ENCODE measurements at places on chromosomes 1 and 21.

- no peak for ATAC-seq
Measured at GRCh38 chr1:2928366-2929325, 92.6 kb upstream of the ACTRT2 start.

GRCh38 chr1:29397256-29397590 is 160.9 kb downstream of the PTPRU start:
- no peak for ATAC-seq

DNA sequence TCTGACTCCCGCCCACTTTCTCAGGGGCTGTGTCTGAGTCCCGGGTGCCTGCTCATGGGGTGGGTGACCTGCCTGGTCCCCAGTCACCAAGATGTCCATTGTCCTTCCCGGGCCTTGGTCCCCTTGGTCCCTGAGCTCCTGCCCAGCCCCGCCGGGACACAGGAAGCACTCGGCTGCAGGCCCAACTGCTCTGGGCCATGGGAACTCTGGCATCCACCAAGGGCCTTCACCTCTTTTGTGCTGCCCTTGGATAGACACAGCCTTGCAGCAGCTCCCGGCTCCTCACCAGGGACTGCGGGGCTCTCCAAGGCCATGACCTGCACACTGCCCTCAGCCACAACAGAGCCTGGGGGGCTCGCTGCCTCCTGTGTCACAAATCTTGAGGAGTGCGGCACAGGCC is 22.1 kb upstream of the MX1 start:
- no peak for ATAC-seq

DNA sequence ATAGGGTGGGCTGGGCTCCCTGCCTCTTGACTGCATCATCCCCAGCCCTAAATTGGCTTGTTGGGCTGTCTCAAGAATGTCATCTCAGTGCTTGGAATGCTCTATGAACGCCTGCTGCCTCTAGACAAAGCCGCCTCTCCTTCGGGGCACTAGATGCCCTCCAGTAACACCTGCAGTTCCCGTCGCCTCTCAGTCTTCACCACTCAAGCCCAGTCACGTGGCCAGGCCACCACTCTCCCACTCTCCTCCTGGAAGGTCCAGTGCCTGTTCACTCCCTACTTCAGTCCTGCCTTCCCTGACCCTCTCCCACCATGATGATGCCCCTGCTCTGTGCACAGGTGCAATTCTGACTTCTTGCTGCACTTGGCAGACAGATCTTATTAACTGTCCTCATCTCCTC is 7.0 kb downstream of the TAS1R2 start:
- ATAC-seq: no peak

DNA sequence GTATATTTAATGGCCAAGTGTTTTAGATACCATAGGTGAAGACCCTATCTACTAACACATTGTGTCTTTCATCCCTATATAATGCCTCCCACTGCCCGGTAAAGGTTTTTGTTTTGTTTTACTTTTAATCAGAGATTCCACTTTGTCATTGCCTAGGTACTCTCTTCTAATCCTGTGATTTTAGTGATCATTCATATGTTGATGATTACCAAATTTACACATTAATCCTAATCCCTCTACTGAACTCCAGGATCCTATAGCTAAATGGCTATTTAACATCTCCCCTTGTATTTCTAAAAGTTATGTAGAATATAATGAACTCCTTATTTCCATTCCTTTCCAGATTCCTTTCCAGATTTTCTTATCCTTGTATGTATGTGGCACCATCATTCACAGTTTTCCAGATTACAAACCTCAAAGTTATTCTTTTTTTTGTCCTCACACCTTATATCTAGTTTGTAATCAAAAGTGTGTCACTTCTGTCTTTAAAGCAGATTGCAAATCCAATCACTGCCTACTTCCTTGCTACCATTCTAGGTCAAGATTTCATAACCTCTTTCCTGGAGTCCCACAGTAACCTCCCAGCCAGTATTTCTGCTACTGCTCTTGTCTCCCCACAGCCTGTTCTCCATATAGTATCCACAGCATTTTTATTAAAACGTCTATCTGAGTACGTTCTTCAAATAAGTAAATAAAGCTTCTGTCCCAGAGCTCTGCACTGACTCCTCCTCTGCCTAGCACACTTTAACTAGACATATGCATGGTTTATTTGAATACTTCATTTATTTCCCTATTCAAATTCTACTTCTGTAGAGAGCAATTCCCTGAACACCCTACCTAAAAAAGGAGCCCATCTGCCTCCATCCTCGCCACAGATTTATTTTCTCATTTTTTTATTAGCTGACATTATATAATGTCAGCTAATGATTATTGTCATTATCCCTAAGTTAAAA is 157.8 kb downstream of the KCNT2 start:
- ATAC-seq: no peak

GRCh38 chr21:34707876-34708325 is 39.1 kb downstream of the CLIC6 start:
- ATAC-seq: peak; percentile 93

GRCh38 chr1:162846256-162847212 is 14.4 kb downstream of the CCDC190 start:
- no peak for ATAC-seq

- no peak for ATAC-seq
Measured at GRCh38 chr1:234957330-234958065, 171.1 kb downstream of the TOMM20 start.

GRCh38 chr1:25051504-25051903 is 121.4 kb upstream of the RUNX3 start:
- ATAC-seq: no peak

GRCh38 chr1:205118752-205119151 is 3.0 kb downstream of the RBBP5 start:
- no peak for ATAC-seq

DNA sequence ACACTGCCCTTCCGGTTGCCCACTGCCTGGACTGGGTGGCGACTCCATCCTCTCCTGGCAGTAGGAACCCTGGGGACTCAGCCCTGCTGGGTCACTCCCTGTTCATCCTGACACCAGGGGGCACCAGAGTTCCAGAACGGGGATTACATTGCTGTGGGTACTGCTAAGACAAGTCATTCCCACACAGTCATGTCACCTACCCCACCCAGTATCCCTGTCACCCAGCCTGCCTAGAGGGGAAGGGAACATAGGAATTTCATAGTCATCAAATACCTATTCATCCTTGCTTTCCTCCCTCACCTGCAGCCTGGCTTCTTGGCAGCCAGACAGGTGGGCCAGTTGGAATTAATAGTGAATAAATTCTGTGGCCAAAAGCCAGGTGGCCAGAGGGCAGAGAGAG is 9.8 kb upstream of the SFN start:
- peak; percentile 87 for ATAC-seq

GRCh38 chr1:155648207-155649147 is 38.5 kb downstream of the MSTO1 start:
- no peak for ATAC-seq

DNA sequence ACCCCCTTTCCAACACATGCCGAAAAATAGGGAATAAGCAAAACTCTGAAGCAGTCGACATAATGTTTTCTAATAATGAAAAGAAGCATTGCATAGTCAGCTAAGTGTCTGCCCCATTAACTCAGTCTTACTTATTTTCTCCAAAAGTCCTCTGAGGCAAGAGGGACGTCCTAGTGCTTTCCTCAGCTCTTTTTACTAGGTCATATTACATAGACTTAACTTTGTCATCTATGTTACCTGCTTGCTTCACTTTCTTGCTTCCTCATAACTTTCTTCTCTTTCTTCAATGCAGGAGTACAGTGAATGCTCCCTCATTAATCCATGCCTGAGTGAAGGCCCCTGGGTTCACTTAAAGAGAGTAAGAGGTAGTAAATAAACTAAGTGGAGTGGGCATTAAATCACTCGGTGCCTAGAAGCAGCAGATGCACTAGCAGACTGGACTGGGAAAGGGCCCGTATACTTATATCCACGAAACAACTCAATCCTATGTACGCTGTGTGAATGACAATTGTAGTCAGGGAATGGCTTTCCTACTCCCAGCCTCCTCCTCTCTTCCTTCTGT is 210.5 kb upstream of the SPAG17 start:
- no peak for ATAC-seq

- ATAC-seq: no peak
Measured at GRCh38 chr1:117112047-117112717, 9.4 kb downstream of the TRIM45 start.

DNA sequence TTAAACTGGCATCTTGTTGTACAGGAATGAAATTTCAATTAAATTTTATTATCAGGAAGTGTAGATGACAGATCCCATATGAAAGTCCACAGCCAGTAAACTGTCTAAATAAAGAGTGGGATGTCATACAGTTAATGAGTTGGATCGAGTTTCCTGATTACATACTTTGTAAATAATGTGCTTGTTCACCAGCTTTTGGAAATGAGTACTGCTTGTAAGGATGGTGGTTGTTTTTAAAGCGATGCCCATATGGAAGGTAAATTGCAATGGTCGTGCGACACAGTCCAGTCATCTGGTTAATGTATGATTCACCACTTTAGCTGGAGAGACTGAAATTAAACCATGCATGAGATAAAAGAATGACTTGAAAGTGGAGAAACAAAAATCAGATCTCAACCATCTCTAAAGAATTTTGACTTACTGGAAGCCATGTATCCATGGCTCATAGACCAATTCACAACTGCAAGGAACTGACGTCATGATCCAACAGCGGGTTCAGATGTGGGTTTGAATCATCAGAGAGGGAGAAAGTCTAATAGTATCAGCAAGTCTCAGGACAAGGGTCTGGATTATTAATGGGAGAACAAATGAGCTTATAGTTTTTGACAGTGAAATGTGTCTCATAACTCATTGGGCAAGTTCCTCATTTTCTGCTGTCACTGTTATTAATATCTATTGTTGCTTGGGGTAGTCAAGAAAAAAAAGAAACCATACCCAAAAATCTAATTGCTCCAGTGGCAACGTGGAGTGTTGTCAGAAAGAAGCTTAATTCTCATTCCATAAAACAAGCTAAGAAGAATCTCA is 49.0 kb downstream of the MAP10 start:
- ATAC-seq: no peak

DNA sequence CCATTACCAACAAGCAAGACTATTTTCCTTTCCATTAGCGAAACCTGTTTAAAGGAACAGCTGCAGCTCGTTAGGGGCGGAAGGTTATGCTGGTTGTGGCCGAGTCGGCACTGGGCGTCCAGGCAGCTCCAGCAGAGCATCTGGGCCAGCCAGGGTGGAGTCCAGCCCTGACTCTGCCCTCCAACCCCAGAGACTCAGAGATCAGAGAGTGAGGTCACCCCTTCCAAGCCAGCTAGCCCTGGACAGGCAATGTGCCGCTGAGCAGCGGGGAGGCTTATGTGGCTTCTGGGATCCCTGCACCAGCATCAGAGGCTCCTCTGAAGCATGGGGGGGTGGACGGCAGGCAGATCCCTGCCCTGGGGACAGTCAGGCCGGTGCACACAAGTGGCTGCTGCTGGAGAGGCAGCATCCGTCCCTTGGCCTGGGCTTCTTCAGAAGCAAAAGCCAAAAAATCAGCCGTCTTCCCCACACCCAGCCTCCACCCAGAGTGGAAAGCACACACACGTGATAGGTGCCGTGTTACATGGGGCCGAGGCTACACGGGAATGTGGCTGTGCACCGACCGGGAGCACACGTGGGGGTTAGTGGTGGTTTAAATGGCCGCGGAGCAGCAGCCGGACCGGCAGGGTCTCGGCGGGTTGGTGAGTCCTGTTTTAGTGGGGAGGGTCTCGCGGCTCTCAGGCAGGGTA is 30.1 kb downstream of the SLC66A1 start:
- ATAC-seq: no peak

DNA sequence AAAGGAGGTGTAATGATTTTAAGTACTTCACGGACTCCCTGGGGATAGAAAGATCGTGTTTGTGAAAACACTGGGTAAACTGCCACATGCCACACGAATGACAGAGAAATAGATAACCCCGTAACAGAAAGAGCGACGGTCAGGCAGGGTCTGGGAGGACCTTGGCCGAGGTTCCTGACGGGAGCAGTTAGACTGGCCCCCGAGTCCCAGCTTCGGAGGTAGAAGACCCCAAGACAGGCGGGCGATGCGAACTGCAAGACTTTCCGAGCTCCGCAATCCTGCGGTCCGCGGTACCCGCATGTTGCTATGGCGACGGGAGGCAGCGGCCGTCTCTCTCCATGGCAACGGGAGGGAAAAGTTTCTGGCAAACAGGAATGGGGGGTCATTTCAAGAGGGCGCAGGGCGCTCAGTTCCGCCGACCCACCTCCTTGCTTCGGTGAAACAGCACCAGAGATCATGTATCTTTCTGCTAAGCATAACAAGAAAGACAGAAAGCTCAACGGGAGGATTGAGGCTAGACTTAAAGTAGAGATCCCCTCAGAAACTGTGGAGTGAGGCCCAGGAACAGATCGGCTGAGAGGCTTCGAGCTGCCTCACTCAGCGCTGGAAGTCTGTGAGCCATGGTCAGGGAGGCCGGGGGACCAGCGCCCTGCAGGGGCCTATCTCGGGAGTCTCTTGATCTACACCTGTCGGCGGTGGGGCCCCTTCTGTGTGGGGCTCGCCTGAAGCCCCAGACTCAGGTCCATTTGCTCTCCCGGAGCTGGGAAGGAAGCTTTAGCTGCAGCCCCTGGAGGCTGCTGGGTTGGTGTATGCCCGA is 685 bp upstream of the SYT6 start:
- no peak for ATAC-seq

GRCh38 chr1:44945967-44946366 is 40.4 kb downstream of the EIF2B3 start:
- no peak for ATAC-seq

GRCh38 chr1:65083263-65083896 is 64.6 kb upstream of the AK4 start:
- ATAC-seq: peak; percentile 68

GRCh38 chr1:23097316-23097715 is 71.3 kb downstream of the LUZP1 start:
- no peak for ATAC-seq

- ATAC-seq: no peak
Measured at GRCh38 chr1:57440096-57440495, 16.2 kb upstream of the DAB1 start.

GRCh38 chr1:154669464-154670282 is 61.7 kb upstream of the ADAR start:
- ATAC-seq: peak; percentile 93

DNA sequence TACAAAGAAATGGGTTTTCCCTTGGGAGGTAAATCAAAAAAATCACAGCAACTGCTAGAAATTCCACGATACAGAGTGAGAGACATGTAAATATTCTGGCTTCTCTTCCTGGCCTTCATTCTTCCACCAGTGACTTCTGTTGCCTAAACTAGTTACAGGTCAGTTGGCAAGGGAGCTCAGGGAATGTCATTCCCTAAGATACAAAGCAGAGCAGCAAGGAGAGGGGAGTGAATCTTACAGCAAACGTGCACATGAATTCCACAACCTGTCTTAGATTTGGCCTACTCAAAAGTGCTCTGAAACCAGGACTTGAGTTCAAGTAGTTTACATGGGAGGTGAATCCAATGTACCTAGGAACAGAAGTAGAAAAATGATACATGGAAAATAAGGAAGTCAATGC is 445.3 kb upstream of the LRRC7 start:
- ATAC-seq: no peak

GRCh38 chr1:31745096-31745945 is 18.8 kb downstream of the ADGRB2 start:
- peak; percentile 50 for ATAC-seq

Data from activated CD4-positive, CD25-positive, alpha-beta regulatory T cell treated with anti-CD3 and anti-CD28 coated beads, Interleukin-2, amount 50 U/mL, for 24 hours (primary cell).